Activated naive CD8-positive, alpha-beta T cell treated with anti-CD3 and anti-CD28 coated beads, Interleukin-2, amount 50 U/mL, for 24 hours (primary cell): ENCODE measurements at places on chromosomes 12 and 14.

- H3K4me3 ChIP-seq = no peak overlapping the region
- no peak overlapping the region for H3K27ac ChIP-seq
- DNase-seq = no peak
These were observed 37.1 kb downstream of the SOCS2 start for GRCh38 chr12:93609281-93610192.

GRCh38 chr12:105955976-105956375 lies 182.8 kb downstream of the NUAK1 start:
- H3K27me3 ChIP-seq = no peaks in the 10 kb centered on the region
- no peak overlapping the region for H3K4me3 ChIP-seq
- no peak for DNase-seq

DNA sequence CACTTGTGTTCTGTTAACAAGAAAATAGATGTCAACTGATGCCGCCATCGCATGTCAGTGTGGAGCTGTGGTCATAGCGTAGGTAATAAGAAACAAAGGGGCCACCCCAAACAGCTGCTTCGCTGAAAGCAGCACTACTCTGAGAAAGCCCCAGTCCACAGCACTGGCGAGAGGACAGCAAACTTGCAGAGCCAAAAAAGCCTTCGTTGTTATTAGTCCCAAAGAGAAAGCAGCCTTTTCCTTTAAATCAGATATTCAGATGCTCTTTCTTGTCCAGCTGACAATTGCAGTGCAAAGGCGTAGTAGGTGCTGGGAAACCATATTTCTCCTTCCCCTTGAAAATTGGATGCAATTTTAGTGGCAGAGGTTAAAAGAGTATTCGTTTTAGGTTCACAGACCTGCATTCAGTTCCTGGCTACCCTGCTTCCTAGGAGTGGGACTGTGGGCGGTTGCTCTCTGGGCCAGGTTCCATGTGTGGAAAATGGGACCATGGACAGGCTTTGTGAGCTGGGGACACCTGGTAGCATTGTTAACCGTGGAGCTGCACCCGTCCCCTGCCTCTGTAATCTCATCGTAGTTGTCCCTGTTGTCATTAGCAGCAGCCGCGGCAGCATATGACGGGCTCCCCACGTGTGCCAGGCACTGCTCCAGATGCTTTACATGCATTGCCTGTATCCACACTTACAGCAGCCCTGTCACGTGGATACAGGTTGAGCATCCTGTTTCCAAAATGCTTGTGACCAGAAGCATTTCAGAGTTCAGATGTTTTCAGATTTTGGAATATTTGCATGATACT lies 54.2 kb downstream of the ELK3 start:
- no peaks in the 10 kb centered on the region for H3K27me3 ChIP-seq
- H3K4me1 ChIP-seq = peaks cover 13% of the 10 kb centered on the region
- no peak overlapping the region for H3K27ac ChIP-seq

DNA sequence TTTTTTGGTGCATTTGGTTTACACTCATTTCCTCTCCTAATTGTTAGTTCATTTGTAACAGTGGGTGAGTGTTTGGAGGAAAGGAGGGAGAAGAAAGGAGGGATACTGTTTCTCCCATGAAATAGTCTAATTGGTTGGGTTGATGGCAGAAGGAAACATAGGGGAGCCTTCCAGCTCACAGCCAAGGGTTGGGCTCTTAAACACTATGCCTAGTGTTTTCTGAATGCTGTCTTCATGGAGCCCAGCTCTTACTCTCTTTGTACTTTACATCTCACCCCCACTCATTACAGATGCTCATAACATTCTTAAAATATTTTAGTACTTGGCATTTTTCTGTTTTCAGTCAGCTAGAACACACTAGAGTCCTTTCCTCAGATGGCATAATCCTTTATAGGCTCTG lies 38.2 kb downstream of the BAZ2A start:
- no peak for DNase-seq
- peaks cover 3% of the 10 kb centered on the region for H3K4me1 ChIP-seq
- H3K27me3 ChIP-seq = no peaks in the 10 kb centered on the region
- peaks cover 4% of the 10 kb centered on the region for H3K36me3 ChIP-seq

DNA sequence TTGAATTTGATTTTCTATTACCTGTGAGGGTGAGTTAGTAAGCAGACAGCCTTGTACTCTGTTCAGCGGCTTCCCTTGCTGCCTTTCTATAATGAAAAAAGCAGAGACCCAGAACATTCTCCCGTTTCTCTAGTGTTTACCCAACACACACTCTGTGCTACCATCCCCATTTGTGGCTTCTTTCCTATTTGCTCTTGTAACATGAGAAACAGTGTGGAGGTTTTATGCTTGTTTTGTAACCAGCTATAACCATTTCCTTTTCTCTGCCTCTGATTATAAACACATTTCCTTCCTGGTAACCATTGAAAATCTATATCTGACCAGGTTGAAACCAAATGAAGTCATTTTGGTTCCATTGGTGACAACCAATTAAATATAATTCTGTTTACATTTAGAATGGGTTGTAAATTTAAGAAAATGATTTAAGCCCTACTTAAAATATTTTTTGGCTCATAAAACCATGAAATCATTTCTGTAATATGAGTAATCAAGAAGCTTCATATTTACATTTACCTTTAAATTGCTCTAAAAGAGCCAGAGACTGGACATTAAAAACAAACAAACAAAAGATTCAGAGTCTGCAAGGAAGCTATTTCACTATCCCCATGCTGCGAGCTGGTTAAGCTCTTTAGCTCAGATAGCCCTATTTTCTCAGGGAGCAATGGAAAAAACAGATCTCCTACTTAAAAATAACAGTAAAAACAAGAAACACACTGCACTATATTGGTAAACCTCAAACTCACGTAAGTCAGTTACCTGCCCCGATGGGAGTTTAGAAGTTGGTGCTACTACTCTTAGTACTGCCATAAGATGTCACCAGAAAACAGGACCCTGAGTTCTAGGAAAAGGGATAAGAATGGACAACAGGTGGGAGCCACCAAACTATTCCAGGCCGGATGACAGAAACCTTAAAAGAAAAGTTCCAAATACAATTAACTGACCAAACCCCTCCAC lies 206.5 kb upstream of the EEA1 start:
- no peaks in the 10 kb centered on the region for H3K27me3 ChIP-seq
- DNase-seq = no peak
- peak overlapping the region; percentile 7 for H3K27ac ChIP-seq
- H3K4me1 ChIP-seq = peaks cover 34% of the 10 kb centered on the region
- no peaks in the 10 kb centered on the region for H3K36me3 ChIP-seq

GRCh38 chr14:66514213-66514612 lies 6.3 kb downstream of the GPHN start:
- H3K36me3 ChIP-seq = no peaks in the 10 kb centered on the region
- no peak for DNase-seq
- H3K4me1 ChIP-seq = peaks cover 31% of the 10 kb centered on the region
- H3K27ac ChIP-seq = no peak overlapping the region

DNA sequence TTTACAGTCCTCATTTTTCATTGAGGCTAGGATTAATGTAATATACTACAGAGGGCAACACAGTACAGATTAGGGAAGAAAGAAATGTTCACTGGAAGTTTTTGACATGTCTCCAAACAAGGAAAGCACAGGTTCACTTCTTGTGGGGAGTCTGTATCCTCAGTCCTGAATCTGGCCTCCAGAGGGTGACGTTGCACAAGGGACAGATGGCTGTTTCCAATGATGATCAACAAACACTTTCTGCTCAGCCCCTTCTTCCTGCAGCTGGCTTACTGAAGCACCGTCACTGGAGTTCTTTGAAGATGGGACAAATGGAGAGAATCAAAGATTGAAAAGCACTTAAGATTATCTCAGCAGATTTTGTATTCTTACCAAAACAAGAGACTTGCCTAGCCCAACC lies 123.3 kb upstream of the OR4E1 start:
- H3K27me3 ChIP-seq = peaks cover 5% of the 10 kb centered on the region
- no peaks in the 10 kb centered on the region for H3K4me1 ChIP-seq
- no peak overlapping the region for H3K27ac ChIP-seq
- H3K4me3 ChIP-seq = peak overlapping the region; percentile 55
- DNase-seq = no peak
- H3K36me3 ChIP-seq = peaks cover 4% of the 10 kb centered on the region

DNA sequence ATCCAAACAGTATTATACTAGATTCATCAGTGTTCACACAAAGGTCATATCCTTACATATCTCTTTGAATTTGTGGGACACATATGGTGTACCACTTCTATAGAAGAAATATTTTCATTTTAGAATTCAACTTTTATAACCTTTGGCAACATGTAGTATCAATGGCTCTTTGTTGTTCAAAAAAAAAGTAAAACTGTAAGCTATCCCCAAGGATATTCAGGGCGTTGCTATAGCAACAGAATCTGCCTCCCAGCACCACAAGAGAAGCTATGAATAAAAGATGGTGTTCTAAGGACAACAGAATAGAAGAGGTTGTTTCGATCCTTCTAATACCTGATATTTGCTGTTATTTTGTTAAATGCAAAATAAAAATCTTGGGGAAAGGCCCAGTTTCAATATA lies 139.3 kb downstream of the BRMS1L start:
- no peaks in the 10 kb centered on the region for H3K36me3 ChIP-seq
- DNase-seq = no peak
- H3K4me3 ChIP-seq = no peak overlapping the region
- H3K27me3 ChIP-seq = peaks cover 2% of the 10 kb centered on the region

GRCh38 chr14:76929927-76930326 lies 98.6 kb downstream of the IRF2BPL start:
- DNase-seq = peak; percentile 45
- H3K27ac ChIP-seq = peak overlapping the region; percentile 60
- H3K4me3 ChIP-seq = peak overlapping the region; percentile 60
- H3K36me3 ChIP-seq = no peaks in the 10 kb centered on the region
- H3K27me3 ChIP-seq = no peaks in the 10 kb centered on the region
- H3K4me1 ChIP-seq = peaks cover 61% of the 10 kb centered on the region

DNA sequence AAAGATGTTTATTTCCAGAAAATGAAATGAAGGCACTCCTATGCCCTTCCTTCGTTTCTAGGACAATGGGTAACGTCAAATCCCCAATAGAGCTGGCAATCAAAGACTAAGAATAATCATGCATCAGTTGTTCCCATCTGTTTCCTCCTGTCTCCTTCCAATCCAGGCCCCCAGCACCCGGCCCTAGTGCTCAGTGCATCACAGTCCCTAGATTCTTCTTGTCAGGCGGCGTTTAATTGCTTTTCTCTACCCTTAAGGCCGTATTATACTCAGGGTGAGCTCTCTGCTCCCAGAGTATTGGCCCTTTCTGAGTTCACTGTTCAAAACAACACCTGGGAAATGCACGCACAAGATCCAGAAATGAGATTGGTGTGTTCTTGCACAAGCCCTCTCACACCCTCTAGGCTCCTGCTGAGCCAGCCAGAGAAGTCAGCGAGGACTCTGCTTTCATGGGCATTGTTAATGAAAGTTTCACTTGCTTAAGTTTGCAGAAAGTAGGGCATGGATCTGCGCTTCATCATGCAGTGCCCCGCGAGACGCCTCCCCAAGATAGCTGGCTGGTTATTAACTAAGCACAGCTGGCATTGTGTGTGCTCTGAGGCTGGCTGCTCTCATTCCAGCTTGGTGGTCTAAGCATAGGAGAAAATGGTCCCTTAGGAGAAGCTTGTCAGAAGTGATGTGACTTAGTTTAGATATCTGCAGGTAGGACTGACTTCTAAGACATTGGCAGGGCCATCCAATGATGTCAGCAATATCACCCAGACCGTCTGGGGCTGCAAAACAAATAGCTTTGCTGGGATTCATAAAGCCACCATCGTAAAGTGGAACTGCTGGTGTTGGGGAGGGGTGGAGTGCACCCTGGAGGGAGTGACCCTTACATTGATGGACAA lies 28.7 kb downstream of the CRACR2A start:
- H3K27me3 ChIP-seq = no peaks in the 10 kb centered on the region
- DNase-seq = no peak
- peaks cover 64% of the 10 kb centered on the region for H3K36me3 ChIP-seq
- no peak overlapping the region for H3K4me3 ChIP-seq
- H3K27ac ChIP-seq = no peak overlapping the region
- peaks cover 29% of the 10 kb centered on the region for H3K4me1 ChIP-seq

- no peaks in the 10 kb centered on the region for H3K36me3 ChIP-seq
- DNase-seq = no peak
- no peak overlapping the region for H3K27ac ChIP-seq
- H3K27me3 ChIP-seq = peaks cover 26% of the 10 kb centered on the region
- H3K4me3 ChIP-seq = no peak overlapping the region
- H3K4me1 ChIP-seq = peaks cover 52% of the 10 kb centered on the region
These were observed 13.0 kb downstream of the KRT7 start for GRCh38 chr12:52245962-52246569.

DNA sequence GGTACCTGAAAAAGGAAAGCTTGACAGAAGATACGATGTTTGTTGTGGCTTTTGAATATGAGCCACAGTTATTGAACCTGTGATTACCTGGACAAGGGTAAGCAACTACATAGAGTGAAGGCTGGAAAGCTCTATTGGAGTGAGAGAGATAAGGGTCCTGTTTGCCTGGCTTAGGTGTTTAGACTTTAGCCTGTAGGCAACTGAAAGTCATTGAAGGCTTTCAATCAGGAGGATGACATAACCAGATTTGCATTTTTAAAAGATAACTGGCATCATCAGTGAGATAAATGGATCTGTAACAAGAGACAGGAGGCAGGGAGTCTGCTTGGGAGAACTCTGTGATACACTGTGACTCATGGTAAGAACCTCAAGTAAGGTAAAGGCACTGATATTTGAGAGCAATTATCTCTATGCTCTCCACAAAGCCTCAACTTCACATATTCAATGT lies 128.9 kb upstream of the SOX5 start:
- H3K27ac ChIP-seq = no peak overlapping the region
- H3K27me3 ChIP-seq = no peaks in the 10 kb centered on the region
- H3K4me1 ChIP-seq = no peaks in the 10 kb centered on the region
- H3K36me3 ChIP-seq = no peaks in the 10 kb centered on the region

DNA sequence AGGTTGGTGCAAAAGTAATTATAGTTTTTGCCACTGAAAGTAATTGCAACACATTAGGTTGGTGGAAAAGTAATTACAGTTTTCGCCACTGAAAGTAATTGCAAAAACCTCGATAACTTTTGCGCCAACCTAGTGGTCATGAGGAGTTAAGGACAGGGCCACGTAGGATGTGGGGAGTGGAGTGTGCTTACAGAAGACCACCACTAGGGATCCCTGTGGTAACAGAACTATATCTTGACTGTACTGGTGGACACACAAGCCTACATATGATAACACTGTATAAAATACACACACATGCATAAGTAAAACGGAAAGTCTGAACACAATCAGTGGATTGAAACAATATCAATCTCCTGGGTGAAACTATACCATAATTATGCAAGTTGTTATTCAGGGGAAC lies 187.4 kb upstream of the ABCD2 start:
- H3K36me3 ChIP-seq = no peaks in the 10 kb centered on the region
- H3K27me3 ChIP-seq = no peaks in the 10 kb centered on the region
- no peaks in the 10 kb centered on the region for H3K4me1 ChIP-seq
- no peak for DNase-seq
- no peak overlapping the region for H3K27ac ChIP-seq

- no peaks in the 10 kb centered on the region for H3K36me3 ChIP-seq
- no peaks in the 10 kb centered on the region for H3K27me3 ChIP-seq
- DNase-seq = no peak
- no peaks in the 10 kb centered on the region for H3K4me1 ChIP-seq
- no peak overlapping the region for H3K4me3 ChIP-seq
- no peak overlapping the region for H3K27ac ChIP-seq
These were observed 728.8 kb downstream of the RERGL start for GRCh38 chr12:17361224-17361623.
